Left ventricle myocardium inferior (tissue), 1 donor: ENCODE measurements at places on chromosomes 4 and X. TPM values are rescaled to one million over a fixed set of nuclear protein-coding genes. Genes with fewer than 3 reads are reported as not detected.

DNA sequence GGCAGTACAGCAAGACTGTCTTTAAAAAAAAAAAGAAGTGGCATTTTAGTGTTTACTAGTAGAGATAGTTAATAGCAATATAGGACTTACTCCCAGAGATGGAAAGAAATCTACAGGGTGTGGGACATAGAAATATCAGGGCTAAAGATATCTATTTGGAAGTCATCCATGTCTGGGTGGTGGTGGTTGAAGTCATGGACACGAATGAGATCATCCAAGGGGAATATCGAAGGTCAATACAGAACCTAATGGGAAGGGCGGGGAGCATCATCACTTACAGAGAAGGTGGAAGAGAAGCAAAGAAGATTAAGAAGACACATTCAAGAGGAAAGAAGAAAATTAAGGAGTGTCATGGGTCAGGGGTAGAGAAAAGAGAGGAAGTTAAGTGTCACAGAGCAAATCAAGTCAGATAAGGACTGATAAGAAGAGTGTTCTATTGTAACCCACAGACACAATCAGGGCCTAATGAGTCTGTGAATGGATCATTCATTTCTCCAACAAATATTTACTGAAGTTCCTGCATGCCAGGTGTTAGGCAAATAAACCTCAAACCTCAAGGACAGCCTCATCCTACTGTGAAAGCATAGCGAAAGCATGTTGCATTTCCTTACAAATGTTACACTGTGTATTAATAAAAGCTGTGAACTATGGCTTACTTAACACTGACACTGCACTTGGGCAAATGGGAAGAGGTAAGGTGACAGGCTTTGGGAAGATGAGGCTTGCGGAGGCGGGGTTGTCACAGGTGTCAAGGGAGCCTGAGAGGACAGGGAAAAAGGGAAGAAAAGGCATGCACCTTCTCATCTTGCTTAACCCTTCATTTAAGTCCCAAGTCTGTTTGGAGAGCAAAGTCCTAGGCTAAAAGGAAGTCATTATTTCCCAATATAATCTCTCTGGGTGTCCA is 65.3 kb downstream of the ELOVL6 start:
- no peaks in the 10 kb centered on the region for H3K36me3 ChIP-seq
- no peaks in the 10 kb centered on the region for H3K4me1 ChIP-seq
- no peak for DNase-seq

DNA sequence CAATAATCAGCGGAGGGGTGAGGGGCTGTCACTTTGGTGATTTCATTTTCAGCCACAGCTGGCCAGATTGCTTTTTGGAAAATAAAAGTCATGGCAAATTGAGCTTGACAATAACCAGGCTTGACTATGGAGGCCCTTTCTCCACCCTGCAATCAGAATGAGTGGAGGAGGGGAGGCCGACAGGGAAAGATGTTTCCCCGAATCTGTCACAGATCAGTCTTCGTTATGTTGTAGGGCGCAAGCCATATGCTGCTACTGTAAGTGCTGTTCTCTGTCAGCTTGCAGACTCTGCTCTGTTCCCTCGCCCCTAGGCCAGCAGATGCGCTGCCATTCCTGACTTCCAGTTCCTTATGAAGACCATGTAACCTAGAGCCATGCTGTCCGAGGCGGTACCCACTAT is 114.1 kb downstream of the MGST2 start:
- H3K4me3 ChIP-seq, result no peak overlapping the region
- no peaks in the 10 kb centered on the region for H3K36me3 ChIP-seq
- no peak overlapping the region for H3K27ac ChIP-seq
- DNase-seq, result no peak
- no peaks in the 10 kb centered on the region for H3K27me3 ChIP-seq
- H3K4me1 ChIP-seq, result peaks cover 28% of the 10 kb centered on the region

DNA sequence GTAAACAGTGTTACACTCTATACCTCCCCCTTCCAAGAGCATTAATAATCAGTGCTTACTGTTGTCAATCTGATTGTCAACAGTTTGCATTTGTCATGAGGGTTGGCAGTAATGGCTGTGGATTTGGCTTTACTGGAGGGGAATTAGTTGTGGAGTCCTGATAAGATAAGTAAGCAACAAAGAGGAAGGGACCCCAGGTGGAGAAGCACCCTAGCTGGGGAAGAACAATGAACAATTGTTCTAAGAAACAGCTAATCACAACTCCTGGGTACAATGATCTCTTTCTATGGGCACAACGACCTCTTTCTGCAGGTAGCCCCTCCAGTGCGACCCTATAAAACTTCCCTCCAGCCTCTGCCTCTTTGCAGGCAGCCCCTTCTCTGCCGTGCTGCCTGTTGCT is 53.2 kb upstream of the CDKN2AIP start:
- DNase-seq, result no peak
- no peaks in the 10 kb centered on the region for H3K36me3 ChIP-seq
- H3K4me3 ChIP-seq, result no peak overlapping the region
- peaks cover 67% of the 10 kb centered on the region for H3K27me3 ChIP-seq
- H3K4me1 ChIP-seq, result no peaks in the 10 kb centered on the region

PJA1 gene
- 18.2 TPM for total RNA-seq

DNA sequence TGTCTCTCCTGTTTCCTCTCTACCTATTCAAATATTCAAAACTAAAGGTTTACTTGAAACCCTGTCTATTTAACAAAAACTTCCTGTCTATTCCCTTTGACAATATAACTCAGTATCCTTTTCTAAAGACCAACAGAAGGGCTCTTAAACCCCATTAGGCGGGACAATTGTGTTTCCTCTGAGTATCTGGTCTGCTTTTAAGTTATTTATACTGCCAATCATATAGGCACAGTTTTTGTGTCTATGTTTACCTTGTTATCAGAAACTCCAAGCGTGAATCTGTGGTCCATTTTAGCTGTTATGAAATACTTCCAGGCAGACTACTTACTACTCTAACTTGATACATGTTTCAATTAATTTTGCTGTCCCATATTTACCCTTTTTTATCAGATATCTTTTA is 350.0 kb upstream of the CTSO start:
- H3K4me1 ChIP-seq, result no peaks in the 10 kb centered on the region
- DNase-seq, result no peak
- no peak overlapping the region for H3K27ac ChIP-seq
- no peak overlapping the region for H3K4me3 ChIP-seq

- H3K4me1 ChIP-seq, result no peaks in the 10 kb centered on the region
- no peaks in the 10 kb centered on the region for H3K36me3 ChIP-seq
- no peak overlapping the region for H3K4me3 ChIP-seq
- no peak overlapping the region for H3K27ac ChIP-seq
Observed at GRCh38 chr4:182653596-182653995, 263.6 kb downstream of the DCTD start.

ELF4 gene
- total RNA-seq, result 2.2 TPM

AMBN gene
- not detected for total RNA-seq

PF4V1 gene
- total RNA-seq, result not detected

DNA sequence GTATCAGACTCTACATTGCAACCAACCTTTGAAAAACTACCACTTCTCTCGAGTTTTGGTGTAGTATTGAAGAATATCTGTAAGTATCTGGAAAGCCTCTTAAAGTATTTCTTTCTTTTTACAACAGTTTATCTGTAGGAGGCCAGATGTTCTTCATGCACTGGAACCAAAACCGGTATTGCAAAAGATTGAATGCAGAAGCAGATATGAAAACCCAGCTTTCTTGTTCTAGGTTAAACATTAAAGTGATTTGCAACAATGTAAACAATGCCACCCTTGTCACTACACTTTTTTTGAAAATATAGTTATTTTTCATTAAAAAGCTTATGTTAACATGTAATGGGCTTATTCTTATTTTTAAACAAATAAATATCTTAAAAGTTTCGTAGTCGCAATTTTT is 27.2 kb downstream of the PLS3 start:
- no peaks in the 10 kb centered on the region for H3K36me3 ChIP-seq
- H3K27me3 ChIP-seq, result no peaks in the 10 kb centered on the region
- no peak for DNase-seq
- no peak overlapping the region for H3K4me3 ChIP-seq

GRCh38 chr4:113248320-113248719 is 198.9 kb downstream of the ANK2 start:
- peaks cover 14% of the 10 kb centered on the region for H3K36me3 ChIP-seq
- H3K4me3 ChIP-seq, result no peak overlapping the region
- H3K4me1 ChIP-seq, result no peaks in the 10 kb centered on the region
- no peak overlapping the region for H3K27ac ChIP-seq
- H3K27me3 ChIP-seq, result no peaks in the 10 kb centered on the region
- no peak for DNase-seq

- DNase-seq, result no peak
- H3K27ac ChIP-seq, result no peak overlapping the region
- no peaks in the 10 kb centered on the region for H3K36me3 ChIP-seq
- no peak overlapping the region for H3K4me3 ChIP-seq
- peaks cover 31% of the 10 kb centered on the region for H3K27me3 ChIP-seq
Observed at GRCh38 chr4:163171590-163171989, 4.9 kb upstream of the NAF1 start.

HERC3 gene
- 56.8 TPM for total RNA-seq

DNA sequence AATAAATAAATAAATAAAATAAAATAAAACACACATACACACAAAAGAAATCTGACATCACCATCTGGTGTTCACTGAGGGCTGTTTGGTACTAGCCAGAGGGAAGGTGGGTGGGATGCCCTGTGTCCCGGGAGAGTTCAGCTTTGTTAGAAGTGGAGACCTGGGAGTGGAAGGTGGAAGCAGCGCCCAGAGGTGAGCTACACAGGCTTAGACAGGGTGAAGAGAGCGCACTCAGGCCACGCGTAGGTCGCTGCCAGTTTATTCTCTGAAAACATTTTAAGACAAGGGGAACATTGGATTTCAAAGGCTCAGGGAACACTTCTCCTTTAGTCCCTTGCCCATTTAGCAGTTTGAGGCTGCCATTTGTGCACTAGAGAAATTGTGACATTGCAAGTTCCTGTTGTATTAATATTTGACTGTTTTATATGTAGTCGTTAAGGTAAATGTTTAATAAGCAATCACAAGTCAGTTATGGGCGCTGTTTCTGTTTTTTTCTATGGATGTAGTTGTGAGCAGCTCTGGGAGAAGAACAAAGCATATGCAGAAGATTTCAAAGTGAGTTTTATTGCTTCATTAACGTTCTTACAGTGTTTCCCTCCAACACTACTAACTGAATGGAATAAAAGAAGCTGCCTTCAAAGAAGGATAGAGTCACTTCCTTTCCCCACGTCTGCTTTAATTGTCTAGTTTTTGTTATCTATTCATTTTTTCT is 405.5 kb upstream of the NR3C2 start:
- H3K27me3 ChIP-seq, result no peaks in the 10 kb centered on the region
- H3K36me3 ChIP-seq, result no peaks in the 10 kb centered on the region
- DNase-seq, result no peak
- peaks cover 17% of the 10 kb centered on the region for H3K4me1 ChIP-seq

DNA sequence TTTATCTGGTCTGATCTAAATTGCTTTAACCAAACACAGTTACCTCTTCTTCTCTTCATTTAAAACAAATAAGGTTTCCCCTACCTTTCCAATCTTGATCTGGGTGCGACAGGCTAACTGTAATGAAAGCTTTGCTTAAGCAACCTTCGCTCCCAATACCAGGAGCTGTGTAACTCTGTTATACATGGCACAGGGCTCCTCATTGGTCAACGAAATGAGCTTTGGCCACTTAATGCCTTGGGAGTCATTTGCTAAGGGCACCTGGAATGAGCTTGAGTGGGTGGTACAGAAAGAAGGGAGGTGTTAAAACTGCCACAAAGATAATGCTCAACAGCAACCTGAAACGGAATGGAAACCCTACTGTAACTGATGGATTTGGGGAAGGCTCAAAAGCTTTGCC is 140.5 kb downstream of the CHRNA9 start:
- no peak overlapping the region for H3K27ac ChIP-seq
- H3K36me3 ChIP-seq, result no peaks in the 10 kb centered on the region
- no peaks in the 10 kb centered on the region for H3K4me1 ChIP-seq
- no peak for DNase-seq
- H3K4me3 ChIP-seq, result no peak overlapping the region

- no peaks in the 10 kb centered on the region for H3K36me3 ChIP-seq
- no peak for DNase-seq
- H3K4me1 ChIP-seq, result no peaks in the 10 kb centered on the region
- H3K4me3 ChIP-seq, result no peak overlapping the region
- H3K27me3 ChIP-seq, result no peaks in the 10 kb centered on the region
- no peak overlapping the region for H3K27ac ChIP-seq
Observed at GRCh38 chr4:190121759-190122158, 51.8 kb upstream of the DUX4 start.

NDST4 gene
- total RNA-seq, result 0.11 TPM

GRCh38 chrX:39830414-39830813 is 267.3 kb downstream of the BCOR start:
- H3K4me1 ChIP-seq, result no peaks in the 10 kb centered on the region
- H3K27ac ChIP-seq, result peak overlapping the region; percentile 38
- DNase-seq, result no peak
- no peaks in the 10 kb centered on the region for H3K36me3 ChIP-seq
- H3K27me3 ChIP-seq, result no peaks in the 10 kb centered on the region

PAK3 gene
- 0.27 TPM for total RNA-seq

GRCh38 chrX:136214551-136214950 is 36.6 kb downstream of the MAP7D3 start:
- H3K27ac ChIP-seq, result no peak overlapping the region
- H3K27me3 ChIP-seq, result no peaks in the 10 kb centered on the region
- peaks cover 40% of the 10 kb centered on the region for H3K36me3 ChIP-seq
- H3K4me3 ChIP-seq, result no peak overlapping the region
- H3K4me1 ChIP-seq, result peaks cover 16% of the 10 kb centered on the region
- DNase-seq, result no peak

DNA sequence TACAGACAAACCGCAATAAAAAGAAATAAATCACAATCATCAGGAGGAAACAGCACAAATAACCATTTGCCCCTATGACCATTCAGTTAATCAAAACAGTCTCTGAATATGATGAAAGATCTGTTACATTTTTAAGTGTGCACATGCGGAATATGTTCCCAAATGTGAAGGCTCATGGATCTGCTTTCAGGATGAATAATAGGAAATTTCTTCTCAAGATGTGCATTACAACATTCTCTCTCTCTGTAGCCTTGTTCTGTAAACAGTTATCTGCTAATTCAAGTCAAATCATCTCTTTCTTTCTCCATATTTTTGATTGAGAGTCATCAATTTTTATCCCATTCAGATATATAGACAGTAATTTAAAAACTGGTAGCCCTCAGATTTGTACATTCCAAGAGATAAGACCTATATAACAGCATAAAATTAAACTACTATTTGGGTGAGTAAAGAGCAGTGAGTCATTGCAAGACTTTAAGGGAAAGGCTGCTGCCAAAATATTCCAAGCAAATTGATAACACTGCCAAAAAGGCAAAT is 433.9 kb upstream of the ATOH1 start:
- H3K27ac ChIP-seq, result no peak overlapping the region
- no peaks in the 10 kb centered on the region for H3K27me3 ChIP-seq
- no peaks in the 10 kb centered on the region for H3K36me3 ChIP-seq

DNA sequence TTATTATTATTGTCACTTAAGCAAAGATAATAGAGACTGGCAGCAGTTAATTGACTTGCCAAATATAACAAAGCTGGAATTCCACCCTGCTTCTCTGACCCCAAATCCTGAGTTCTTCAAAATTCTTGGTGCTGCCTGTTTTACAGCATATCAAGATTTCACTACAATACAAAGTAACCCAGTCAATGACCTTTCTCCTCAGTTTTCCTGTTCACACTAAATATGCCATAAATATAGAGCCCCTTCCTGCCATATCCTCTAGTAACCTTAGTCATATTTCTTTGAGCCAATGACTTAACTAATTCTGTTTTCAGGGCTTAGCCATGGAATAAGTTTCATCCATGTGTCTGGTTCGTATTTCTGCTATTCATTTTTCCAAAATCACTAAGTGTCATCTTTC is 315.3 kb upstream of the HS3ST1 start:
- H3K27ac ChIP-seq, result no peak overlapping the region
- DNase-seq, result no peak
- no peaks in the 10 kb centered on the region for H3K4me1 ChIP-seq
- H3K36me3 ChIP-seq, result no peaks in the 10 kb centered on the region
